ENCODE measurements at places on chromosomes 1 and 21.

DNA sequence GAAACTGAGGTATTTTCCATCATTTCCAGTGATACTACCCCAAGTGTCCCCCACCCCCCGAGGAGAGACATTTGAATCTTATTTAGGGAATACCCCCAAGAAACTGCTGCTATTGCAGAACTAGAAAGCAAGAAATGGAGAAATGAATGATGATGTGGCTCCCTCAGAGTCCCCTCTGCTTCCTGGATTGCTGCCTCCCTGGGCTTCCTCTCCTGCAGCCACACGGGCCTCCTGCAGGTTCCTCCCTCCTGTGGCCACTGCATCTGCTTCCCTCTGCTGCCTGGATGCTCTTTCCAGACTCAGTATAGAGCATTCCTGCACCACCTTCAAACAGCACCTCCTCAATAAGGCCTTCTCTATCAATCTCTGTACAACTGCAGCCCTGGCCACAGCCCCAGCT, 69.3 kb downstream of the SLC25A24 start:
- DNase-seq = no peak

DNA sequence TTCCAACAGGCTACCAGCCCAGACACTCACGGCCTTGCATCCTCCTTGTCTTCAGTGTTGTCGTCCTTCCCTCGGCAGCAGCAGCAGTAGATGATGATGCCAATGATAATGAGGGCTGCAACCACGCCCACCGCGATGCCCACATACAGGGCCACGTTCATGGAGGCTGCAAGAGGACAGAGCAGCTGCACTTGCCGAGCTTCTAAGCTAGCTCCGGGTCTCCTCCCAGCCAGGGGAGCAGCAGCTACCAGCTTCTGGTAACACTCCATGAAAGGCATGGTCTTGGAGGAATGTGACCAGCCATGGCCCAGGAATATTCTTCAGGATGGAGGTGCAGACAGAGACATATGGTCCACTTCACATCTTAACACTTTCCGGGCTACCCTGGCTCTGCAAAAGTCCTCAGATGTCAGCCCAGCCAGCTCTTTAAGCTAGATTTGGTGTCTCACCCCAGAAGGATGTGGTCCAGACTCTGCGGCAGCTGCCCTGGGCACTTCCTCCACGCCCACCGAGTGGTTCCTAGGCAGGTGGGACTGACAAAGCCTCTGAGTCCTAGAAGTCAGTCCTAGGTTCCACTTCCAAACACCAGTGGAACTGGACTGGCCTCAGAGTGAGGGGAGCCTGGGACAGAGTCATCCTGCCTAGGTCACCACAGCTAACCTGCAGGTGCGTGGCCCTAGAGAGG, 35.1 kb downstream of the GPA33 start:
- DNase-seq = no peak

DNA sequence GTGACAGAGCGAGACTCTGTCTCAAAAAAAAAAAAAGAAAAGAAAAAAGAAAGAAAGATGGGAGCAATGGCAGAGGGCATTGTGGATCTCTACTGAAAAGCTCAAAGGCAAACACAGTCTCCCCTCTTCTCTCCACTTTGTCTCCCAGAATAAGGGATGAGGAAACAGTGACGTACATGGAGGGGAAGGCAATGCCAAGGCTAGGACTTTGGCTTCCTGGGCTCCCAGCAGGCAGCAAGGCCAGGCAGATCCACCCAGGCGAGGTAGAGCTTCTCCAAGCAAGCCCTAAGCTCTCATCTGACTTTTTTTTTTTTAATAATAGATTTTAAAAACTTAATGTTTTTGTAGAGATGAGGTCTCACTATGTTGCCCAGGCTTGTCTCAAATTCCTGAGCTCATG, 4.6 kb downstream of the ARHGEF2 start:
- no peak for DNase-seq

DNA sequence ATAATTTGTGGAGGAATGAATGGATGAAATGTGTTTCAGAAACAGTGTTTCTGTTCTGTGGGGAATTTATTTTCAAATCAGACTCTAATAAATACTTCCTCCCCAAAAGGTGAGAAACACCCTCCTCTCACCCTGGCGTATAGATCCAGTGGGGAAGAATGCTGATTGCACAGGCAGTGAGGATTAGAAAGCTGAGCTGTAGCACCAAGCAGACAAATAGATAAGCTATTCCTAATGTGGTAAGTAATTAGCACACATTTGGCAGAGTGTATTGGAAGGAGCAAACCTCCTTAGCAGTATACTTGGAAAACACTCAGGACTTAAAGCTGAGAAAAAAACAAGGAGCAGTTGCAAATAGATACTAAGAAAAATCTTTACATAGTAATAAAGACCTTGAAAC, 50.8 kb downstream of the NUF2 start:
- no peak for DNase-seq

- peak; percentile 29 for DNase-seq
Observed at GRCh38 chr1:182588500-182589396, at the start of gene RNASEL. TSS of gene RNASEL (minus strand) at chr1:182589256. CDS start at chr1:182586806, 2,450 bp downstream.

DNA sequence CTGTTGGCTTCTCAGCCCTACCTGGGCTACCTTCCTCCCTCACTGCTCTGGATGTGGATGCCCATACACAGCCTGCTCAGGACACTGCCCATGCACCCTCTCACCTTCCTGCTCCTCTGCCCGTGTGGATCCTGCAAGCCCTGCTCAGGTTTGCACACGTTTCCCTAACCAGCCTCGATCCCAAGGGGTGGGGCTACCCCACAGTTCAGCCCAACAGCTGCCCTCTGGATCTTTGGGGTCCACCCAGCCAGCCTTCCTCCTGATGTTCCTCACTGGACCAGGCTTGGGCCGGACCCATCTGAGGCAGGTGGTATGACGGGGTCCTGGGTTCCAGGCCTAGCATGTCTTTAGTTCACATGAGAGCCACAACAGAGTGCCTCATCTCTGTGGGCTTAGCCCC, 4.7 kb downstream of the TMEM54 start:
- DNase-seq = no peak

- no peak for DNase-seq
Observed at GRCh38 chr1:185363205-185363604, 46.2 kb upstream of the IVNS1ABP start.

GRCh38 chr1:159548126-159548525, 12.3 kb upstream of the OR10J5 start:
- no peak for DNase-seq

DNA sequence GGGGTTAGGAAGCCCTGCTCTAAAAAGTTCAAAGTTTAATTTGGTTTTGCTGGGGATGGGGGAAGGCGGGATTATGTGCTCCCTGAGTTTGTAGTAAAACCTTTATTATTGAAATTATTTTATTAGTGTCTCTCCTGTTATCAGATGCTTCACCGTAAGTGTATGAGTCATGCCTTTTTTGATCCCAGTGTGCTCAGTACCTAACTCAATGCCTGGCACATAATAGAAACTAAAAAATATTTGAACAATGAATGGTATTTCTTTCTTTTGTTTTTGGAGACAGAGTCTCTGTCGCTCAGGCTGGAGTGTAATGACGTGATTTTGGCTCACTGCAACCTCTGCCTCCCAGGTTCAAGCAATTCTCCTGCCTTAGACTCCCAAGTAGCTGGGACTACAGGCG, 6.4 kb downstream of the SNRPE start:
- DNase-seq = no peak

GRCh38 chr1:13582713-13583443, 754 bp upstream of the PDPN start:
- DNase-seq = no peak

DNA sequence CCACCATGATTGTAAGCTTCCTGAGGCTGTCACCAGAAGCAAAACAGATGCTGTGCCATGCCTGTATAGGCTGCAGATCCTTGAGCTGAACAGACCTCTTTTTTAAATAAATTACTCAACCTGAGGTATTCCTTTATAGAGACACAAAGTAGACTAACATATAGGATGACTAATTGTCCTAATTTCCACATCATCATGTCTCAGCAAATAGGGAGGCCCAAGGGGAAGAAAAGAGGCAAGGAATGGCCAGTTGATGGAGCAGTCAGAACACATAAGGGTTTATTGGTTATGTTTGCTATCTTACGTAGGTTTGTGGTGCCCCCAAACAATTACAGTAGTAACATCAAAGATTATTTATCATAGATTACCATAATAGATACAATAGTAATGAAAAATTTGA, 126.2 kb downstream of the RASAL2 start:
- no peak for DNase-seq

DNA sequence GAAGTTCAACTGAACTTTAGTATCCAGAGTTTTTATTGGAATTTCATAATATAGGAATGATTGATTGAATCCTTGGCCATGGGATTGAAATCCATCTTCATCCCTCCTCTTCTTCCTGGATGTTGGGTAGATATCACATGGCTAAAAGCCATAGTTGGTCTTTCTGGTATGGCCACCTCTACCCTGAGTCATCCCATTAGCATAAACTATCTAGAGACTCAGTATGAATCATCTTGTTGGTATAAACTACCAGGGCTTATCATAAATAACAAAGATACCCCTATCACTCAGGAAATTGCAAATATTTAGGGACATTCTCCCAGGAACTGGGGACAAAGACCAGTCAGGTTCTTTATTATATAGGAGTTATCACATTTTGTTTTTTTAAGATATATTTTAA, 21.2 kb upstream of the ZP4 start:
- DNase-seq = no peak

DNA sequence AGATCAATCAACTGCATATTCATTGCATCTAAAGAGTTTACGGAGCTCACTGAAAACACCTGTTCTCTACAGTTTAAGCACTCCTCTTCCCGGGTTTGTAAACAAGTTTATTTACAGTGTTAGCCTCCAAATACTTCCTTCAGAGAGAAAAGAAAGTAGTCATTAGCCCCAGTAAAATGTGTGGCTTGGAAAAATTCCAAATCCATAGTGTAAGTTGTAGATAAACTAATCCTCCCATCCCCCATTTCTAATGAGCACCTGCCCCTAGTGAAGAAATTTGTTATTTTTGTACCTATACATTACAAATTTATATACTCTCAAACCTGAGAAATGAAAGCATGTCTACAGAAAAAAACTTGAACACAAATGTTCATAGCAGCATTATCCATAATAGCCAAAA, 21.9 kb downstream of the PUM1 start:
- no peak for DNase-seq

DNA sequence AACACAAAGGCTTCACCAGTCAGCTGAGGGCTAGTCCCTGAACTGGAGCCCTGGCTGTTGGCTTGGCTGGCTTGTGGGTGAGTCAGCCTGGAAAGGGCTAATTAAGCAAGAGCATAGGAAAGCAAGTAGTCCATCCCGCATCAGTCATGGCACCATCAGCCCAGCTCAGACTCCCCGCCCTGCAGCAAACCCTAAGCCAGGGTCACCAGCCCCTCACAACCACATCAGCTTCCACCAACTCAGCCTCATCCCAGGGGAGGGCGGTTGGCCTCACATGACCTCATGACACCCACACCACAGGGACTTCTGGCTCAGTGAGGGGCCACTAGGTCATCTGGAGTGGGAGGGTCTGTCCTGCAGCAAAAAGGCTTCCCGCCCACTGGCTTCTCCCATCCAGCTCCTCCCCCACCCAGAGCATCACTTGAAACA, 7.0 kb upstream of the SPATC1L start:
- DNase-seq = no peak

GRCh38 chr1:153490272-153491051, 30.0 kb upstream of the S100A7 start:
- no peak for DNase-seq

GRCh38 chr1:244653439-244654107, 647 bp downstream of the DESI2 start:
- DNase-seq = peak; percentile 10

GRCh38 chr1:16617114-16617631, 3.8 kb upstream of the NBPF1 start:
- DNase-seq = no peak

DNA sequence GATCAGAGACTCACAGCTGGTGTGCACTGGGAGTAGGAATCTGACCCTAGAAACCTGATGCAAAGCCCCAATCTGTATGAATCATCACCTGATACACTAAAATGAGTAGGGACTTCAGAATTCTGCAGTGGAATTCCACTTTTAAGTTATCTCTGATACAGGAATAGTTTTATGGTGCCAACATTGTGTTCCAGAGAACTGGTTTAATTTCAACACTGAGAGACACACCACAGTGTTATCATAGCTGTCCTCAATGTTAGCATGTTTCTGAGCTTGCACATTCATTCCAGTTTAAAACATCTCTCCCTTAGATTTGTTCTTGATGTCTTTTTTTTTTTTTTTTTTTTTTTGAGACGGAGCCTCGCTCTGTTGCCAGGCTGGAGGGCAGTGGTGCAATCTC, 7.1 kb downstream of the UTS2 start:
- DNase-seq = no peak

DNA sequence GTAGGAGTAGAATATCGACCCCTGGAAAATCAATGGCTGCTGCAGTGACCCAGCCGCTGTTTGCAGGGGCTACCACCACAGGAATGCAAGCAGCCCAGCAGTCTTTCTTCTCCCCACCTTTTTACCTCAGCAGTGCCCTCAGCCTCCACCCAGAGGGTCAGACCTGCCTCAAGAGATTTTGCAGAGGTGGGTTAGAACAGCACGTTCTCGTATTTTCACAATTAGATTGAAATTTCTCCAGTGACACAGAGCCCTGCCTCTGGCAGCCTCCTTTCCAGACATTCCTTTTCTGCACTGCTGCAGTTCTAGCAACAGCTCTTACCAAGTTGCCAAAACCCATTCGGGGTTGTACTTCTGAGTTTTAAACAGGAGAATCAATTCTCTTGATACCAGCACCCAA, 38.3 kb upstream of the PIGV start:
- DNase-seq = no peak

DNA sequence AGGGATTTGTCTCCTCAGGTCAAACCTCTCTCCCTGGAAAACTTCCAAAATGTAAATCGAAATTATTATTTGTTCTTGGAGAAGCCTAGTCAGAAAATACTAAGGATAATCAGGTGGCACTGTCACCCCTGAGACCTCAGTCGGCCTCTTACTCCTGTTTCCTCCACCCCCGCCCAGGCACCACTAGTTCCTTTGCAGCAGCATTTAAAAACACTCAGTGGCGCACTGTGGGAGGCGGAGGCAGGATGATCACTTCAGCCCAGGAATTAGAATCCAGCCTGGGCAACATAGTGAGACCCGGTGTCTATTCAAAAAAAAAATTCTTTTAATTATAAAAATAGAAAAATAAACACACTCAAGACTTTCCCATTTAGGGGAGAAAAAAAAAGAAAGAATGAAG, 18.0 kb upstream of the IFNAR2 start:
- no peak for DNase-seq

- DNase-seq = no peak
Observed at GRCh38 chr1:26361605-26362122, 7.7 kb upstream of the CRYBG2 start.

DNA sequence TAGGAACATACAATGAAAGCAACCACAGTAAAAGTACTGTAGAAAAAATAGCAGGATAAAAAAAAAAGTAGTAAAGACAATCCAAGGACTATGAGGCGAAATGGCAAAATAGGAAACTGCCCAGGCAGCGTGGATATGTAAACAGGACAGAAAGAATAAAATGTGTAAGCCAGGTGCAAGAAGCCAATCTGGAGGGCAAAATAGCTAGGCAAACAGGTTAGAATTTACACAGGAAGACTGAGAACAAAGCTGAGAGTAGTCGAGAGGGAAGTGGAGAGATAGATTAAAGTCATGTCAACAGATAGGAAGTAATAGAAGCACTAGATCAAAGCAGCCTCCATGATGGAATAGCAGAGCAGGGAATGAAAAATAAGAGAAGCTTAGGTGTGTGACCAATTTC, 124.2 kb upstream of the B3GALT2 start:
- no peak for DNase-seq

- DNase-seq = no peak
Observed at GRCh38 chr1:119795261-119796200, 15.7 kb downstream of the REG4 start.

GRCh38 chr1:15751717-15752116, 6.9 kb upstream of the FBLIM1 start:
- DNase-seq = no peak

Data from T-helper 17 cell (primary cell).